Omental fat pad (tissue), 4 donors: ENCODE measurements at places on chromosomes 13 and 19.

DNA sequence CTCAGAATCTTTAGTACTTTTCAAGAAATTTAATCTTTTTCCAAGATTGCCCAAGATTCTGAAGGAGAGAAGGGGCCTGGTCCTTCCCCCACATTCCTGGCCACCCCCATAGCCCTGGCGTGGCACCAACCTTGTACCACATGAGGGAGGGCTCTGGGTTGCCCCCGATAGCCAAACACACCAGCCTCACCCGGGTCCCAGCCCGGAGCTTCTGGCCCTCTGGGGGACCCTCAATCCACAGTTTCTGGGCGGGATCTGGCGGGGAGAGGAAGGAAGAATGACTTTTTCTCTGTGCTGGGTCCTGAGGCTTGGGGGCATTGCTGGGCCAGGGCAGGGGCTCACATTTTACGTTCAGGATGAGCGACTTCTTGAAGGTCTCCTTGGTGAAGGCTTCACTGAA lies 4.4 kb downstream of the NPHS1 start:
- DNase-seq, result no peak

GRCh38 chr13:42735010-42735409 lies 46.4 kb upstream of the FAM216B start:
- DNase-seq, result no peak

- DNase-seq, result no peak
These were observed 1.1 kb downstream of the CNFN start for GRCh38 chr19:42388851-42389489.

GRCh38 chr19:43545981-43546380 lies 13.0 kb downstream of the ZNF575 start:
- no peak for DNase-seq

- DNase-seq, result no peak
These were observed 3.7 kb downstream of the PSG9 start for GRCh38 chr19:43265664-43266025.

DNA sequence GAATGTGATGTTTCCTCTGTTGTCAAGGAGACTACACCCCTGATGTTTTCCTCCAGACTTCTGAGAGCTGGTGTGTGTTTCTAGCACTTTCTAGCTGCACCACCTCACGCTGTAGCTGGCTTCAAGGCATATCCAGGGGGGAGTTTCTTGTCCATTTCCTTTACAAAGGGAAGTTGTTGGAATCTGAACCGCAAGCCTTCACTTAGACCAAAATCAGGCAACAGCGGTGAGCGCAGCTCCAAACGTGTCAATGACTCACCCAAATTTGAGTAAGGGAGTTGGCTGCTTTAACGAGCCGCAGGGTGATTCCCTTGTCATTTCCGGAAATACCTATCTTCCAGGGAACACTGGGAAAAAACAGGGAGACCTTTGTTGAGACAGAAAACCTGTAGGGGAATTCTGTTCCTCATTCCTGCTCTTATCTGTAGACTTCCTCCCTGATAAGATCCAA lies 2.5 kb downstream of the LDLR start:
- no peak for DNase-seq

DNA sequence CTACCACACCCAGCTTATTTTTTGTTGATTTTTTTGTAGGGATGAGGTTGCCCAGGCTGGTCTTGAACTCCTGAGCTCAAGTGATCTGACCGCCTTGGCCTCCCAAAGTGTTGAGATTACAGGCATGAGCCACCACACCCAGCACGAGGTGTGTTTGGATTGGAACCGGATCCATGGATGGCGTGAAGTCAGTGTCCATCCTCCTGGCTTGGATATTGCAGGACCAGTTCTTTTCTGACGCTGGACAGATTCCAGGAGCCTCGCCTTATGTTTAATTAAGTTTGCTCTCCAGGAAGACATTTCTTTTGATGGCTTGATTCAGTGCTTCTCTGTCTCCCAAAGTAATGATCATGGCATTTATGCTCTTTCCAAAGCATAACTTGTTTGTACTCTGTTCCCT lies 14.4 kb upstream of the RFXAP start:
- DNase-seq, result no peak

DNA sequence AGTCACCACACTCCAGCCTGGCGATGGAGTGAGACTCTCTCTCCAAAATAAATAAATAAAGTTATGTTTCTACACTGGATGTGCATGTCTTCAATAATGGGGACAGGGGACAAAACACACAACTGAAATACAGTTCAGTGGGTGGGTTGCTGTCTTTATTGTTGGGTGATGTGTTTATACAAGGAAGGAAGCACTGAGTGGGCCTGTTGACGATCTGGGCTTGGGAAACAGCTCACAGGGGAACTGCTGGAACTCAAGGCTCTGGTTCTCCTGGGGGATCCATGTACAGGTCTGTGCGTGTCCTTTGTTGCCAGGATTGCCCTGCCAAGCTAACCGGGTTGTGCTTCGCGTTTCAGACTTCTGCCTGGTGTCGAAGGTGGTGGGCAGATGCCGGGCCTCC lies 18.9 kb downstream of the SPINT2 start:
- no peak for DNase-seq

- DNase-seq, result no peak
These were observed 38.6 kb downstream of the TNFRSF19 start for GRCh38 chr13:23608701-23609413.

GRCh38 chr19:43435775-43436174 lies 21.1 kb downstream of the TEX101 start:
- no peak for DNase-seq

GRCh38 chr13:25738342-25739196 lies 313.2 kb downstream of the SHISA2 start:
- DNase-seq, result no peak

- no peak for DNase-seq
These were observed 157.4 kb downstream of the TNFSF13B start for GRCh38 chr13:108426893-108427292.

GRCh38 chr13:26786651-26787295 lies 26.2 kb upstream of the GPR12 start:
- DNase-seq, result no peak
